ENCODE measurements at places on chromosomes 13 and 19. TPM values are rescaled to one million over a fixed set of nuclear protein-coding genes. Genes with fewer than 3 reads are reported as not detected.

DNA sequence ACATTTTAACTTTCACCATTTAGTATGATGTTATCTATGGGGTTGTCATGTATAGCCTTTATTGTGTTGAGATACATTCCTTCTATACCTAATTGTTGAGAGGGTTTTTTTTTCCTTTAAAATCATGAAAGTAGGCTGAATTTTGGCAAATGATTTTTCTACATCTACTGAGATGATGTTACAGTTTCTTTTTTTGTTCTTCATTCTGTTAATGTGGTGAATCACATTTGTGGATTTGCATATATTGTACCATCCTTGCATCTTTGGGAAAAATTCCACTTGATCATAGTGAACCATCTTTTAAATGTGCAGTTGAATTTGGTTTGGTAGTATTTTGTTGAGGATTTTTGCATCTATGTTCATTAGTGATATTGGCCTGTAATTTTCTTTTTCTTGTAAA lies 29.2 kb downstream of the CCNA1 start:
- no peaks in the 10 kb centered on the region for H3K4me1 ChIP-seq
- no peak for DNase-seq
- no peaks in the 10 kb centered on the region for H3K27me3 ChIP-seq
- no peak overlapping the region for H3K4me3 ChIP-seq
- no peaks in the 10 kb centered on the region for H3K36me3 ChIP-seq

- H3K4me3 ChIP-seq, result peak overlapping the region; percentile 85
- peaks cover 31% of the 10 kb centered on the region for H3K4me1 ChIP-seq
- DNase-seq, result no peak
- H3K27me3 ChIP-seq, result no peaks in the 10 kb centered on the region
- H3K27ac ChIP-seq, result peak overlapping the region; percentile 86
- peaks cover 16% of the 10 kb centered on the region for H3K36me3 ChIP-seq
Measured at GRCh38 chr19:10333758-10334587, 644 bp upstream of the RAVER1 start.

GRCh38 chr13:98988277-98988676 lies 10.4 kb upstream of the DOCK9 start:
- no peak overlapping the region for H3K4me3 ChIP-seq
- DNase-seq, result no peak
- no peaks in the 10 kb centered on the region for H3K36me3 ChIP-seq
- H3K27me3 ChIP-seq, result no peaks in the 10 kb centered on the region

- H3K27ac ChIP-seq, result no peak overlapping the region
- no peak for DNase-seq
- H3K4me3 ChIP-seq, result no peak overlapping the region
Measured at GRCh38 chr19:44857837-44858236, 11.7 kb downstream of the NECTIN2 start.

DNA sequence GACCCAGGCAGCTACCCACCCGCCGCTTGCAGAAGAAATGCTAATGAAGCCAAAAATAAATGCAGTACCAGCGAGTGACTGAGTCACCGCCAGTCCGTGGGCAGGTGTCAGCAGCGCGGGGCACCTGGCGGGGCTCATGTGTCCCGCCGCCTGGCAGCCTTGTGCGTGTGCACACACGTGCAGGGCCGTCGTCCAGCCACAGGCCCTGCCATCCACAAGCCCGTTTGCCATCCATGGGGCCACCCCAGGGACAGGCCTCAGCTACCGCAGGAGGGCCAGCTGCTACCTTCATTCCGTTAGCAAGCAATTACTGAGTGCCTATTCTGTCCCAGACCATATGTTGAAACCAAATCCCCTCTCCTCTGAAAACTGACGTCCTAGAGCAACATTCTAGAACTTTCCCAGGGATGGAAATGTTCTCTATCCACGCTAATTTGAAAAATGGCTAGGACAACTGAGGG lies 20.5 kb downstream of the NCAN start:
- H3K4me3 ChIP-seq, result no peak overlapping the region
- no peaks in the 10 kb centered on the region for H3K4me1 ChIP-seq
- peaks cover 26% of the 10 kb centered on the region for H3K27me3 ChIP-seq

- peak overlapping the region; percentile 20 for H3K4me3 ChIP-seq
- H3K27me3 ChIP-seq, result no peaks in the 10 kb centered on the region
- H3K27ac ChIP-seq, result no peak overlapping the region
- peaks cover 14% of the 10 kb centered on the region for H3K4me1 ChIP-seq
Measured at GRCh38 chr19:953445-954271, 27.8 kb downstream of the ARID3A start.

GRCh38 chr19:42202290-42202880 lies 15.1 kb downstream of the DEDD2 start:
- peak overlapping the region; percentile 40 for H3K27ac ChIP-seq
- DNase-seq, result no peak
- H3K4me3 ChIP-seq, result no peak overlapping the region
- no peaks in the 10 kb centered on the region for H3K27me3 ChIP-seq
- H3K4me1 ChIP-seq, result peaks cover 70% of the 10 kb centered on the region

- H3K4me1 ChIP-seq, result no peaks in the 10 kb centered on the region
- H3K27me3 ChIP-seq, result no peaks in the 10 kb centered on the region
- DNase-seq, result no peak
- H3K36me3 ChIP-seq, result peaks cover 53% of the 10 kb centered on the region
- H3K27ac ChIP-seq, result no peak overlapping the region
Measured at GRCh38 chr13:48066310-48066989, 28.5 kb downstream of the MED4 start.

The PINLYP gene
- total RNA-seq, result 11.4 TPM

The GRIN2D gene
- 0.38 TPM for total RNA-seq
